ENCODE measurements at places on chromosomes 4 and X. TPM values are rescaled to one million over a fixed set of nuclear protein-coding genes. Genes with fewer than 3 reads are reported as not detected.

The SPIN4 gene
- 25.2 TPM for total RNA-seq

The ADGRG2 gene
- total RNA-seq, result 7.8 TPM

The RBM46 gene
- total RNA-seq, result 0.73 TPM

The ZMAT1 gene
- total RNA-seq, result 0.87 TPM

The KIAA0232 gene
- 11.5 TPM for total RNA-seq

The F11 gene
- total RNA-seq, result 0.30 TPM

The KLF8 gene
- total RNA-seq, result 8.1 TPM

The INTU gene
- 11.8 TPM for total RNA-seq

The MND1 gene
- 32.1 TPM for total RNA-seq

The TMEM271 gene
- total RNA-seq, result 0.41 TPM

The ZNF182 gene
- 9.1 TPM for total RNA-seq

The PPEF2 gene
- not detected for total RNA-seq

The MAB21L2 gene
- not detected for total RNA-seq

The PABPC5 gene
- total RNA-seq, result 4.3 TPM

The OTC gene
- not detected for total RNA-seq

The SLC10A6 gene
- total RNA-seq, result not detected

Measured in H7 (cell line).